Stimulated activated CD4-positive, alpha-beta T cell treated with anti-CD3 and anti-CD28 coated beads, Interleukin-15, amount 100 ng/mL, for 1 hour (primary cell): ENCODE measurements at places on chromosomes 7 and 10.

DNA sequence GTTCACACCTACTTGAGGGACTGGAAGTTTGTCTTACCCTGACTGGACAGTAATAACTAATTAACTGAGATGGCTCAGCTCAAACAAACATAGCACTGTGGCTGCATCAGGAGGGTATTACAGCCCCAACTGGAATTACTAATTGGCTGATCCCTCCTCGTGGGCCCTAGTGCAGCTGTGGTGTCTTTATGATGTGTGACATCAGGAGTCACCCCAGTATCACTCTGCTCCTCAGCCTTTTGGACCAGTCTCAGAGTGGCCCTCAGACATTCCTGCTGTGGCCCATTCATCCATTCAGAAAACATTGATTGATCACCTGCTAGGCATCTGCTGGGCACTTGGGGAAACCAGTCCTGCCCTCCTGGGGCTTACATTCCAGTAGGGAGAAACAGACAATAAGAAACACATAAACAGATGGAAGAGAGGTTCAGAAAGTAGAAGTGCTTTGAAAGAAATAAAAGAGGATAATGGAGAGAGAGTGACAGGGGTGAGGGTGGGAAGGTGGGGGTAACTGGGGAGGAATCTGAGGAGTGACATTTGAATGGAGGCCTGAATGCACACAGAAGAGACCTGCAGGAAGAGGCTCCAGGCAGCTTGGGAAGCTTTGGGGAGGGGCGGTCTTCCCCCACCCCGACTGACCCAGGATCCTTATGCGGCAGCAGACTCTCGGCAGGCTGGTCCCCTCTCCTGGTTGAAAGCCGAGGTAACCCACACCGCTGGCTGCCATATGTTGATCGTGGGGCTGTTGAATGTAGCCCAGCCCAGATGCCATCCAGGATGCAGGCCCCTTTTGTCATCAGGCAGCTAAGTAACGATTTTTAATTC is 113.1 kb downstream of the C10orf105 start:
- DNase-seq, result no peak

DNA sequence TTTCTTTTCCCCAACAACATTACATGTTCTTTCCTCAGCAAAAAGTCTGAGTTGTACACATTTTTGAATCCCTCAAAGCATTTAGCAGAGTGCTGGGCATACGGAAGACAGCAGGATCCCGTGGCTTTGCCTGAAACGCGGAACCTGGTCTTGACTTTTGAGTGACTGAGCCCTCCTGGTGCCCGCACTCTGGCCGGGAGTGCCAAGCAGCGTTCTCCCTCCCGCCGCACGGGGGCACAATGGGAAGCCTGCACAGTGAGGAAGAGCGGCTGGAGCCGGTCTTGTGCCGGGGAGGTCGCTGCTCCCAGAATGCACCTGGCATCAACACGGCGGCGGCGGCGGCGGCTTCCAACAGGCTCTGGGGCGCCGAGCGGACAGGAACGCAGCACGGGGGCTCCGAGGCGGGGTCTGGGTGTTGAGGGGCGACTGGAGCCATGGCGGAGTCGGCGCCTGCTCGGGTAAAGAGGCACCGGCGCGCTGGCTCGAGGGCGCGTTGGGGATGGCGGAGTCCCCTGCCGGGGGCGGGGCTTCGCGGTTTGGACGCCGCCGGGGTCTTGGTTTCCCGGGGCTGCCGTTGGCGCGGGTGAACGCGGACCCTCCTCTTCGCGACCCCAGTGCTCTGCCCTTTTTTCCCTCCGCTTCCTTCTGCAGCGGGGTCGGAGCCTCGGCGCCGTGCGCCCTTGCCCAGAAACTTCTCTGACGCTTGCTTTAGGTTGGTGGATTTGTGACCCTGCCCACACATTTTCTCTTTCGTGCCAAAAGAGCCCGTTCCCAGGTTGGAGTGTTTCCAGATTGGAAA is at the start of gene ZNF212:
TSS of gene ZNF212 (plus strand) at position 307 of the 799 bp plus-strand sequence. CDS start at position 435, 128 bp downstream.
- peak; percentile 83 for DNase-seq

GRCh38 chr7:155922067-155922816 is 110.0 kb upstream of the SHH start:
- no peak for DNase-seq

GRCh38 chr7:156947120-156947843 is 2.2 kb upstream of the NOM1 start:
- no peak for DNase-seq

GRCh38 chr10:12214763-12215218 is 18.8 kb downstream of the CDC123 start:
- DNase-seq, result no peak

- no peak for DNase-seq
Observed at GRCh38 chr10:129580010-129580409, 113.0 kb downstream of the MGMT start.

DNA sequence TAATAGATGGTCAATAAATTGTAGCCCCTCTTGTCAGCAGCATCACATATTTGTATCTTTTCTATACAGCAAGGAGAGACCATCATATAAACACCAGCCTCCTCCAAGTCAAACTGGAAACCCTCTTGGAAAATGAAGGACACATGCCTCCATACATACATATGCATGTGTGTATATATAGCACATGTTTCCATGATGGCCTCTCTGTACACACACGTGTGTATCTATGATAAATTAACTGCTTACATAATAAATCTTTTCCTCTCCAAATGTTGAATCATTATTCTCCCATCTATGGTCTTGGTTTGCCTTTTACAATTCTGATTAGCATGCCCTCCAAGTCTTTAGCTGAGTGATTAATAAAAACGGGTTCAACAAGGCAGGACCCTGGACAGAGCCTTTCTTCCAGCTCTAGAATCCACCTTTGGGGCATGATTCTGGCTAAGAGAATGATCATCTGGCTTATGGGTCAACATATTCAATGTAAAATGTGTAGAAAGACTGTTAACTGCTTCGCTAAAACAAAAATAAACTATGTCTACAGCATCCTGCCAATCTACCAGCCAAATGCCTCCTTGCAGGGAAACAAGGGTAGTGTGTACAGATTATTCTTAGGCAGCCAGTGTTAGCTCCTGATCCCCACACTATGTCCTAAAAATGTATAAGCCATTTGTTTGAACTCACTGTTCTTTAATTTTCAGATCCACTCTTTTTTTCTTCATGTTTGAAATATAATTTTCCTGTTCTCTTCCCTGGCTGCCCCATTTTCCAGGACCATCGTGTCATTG is 70.0 kb downstream of the CRTAC1 start:
- no peak for DNase-seq

DNA sequence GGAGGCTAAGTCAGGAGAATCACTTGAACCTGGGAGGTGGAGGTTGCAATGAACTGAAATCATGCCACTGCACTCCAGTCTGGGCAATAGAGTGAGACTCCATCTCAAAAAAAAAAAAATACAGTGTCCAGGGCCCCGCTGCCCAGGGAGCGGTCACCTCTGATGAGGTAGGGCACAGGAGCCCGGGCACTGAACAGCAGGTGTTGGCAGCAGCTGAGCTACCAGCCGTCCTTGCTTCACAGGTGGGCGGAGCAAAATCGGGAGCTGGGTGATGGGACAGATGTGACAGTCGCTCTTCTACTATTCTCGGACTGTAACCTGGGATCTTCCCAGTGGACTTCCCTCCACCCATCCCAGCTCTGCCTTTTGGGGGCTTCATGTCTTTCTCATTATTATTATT is 49.4 kb downstream of the GTF2IRD1 start:
- no peak for DNase-seq

DNA sequence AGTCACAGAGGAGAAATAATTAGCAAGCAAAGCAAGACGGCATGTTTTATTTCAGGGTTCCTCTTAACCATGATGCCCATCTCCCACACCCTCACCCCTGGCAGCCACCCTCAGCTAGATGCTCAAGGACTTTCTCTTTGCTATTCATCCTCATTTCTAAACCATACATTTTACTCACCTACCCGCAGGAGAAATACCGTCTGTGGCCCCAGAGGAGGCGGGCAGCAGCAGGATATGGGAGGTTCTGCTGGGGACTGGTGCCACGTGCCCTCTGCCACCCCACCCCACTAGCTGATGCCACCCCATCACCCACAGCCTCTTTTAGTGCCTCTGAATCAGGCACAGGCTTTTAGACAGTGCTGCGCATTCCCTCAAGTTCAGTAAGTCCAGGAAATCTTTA is 168.7 kb upstream of the ITGB1 start:
- no peak for DNase-seq

- DNase-seq, result no peak
Observed at GRCh38 chr10:79123547-79123963, 54.8 kb downstream of the ZMIZ1 start.

DNA sequence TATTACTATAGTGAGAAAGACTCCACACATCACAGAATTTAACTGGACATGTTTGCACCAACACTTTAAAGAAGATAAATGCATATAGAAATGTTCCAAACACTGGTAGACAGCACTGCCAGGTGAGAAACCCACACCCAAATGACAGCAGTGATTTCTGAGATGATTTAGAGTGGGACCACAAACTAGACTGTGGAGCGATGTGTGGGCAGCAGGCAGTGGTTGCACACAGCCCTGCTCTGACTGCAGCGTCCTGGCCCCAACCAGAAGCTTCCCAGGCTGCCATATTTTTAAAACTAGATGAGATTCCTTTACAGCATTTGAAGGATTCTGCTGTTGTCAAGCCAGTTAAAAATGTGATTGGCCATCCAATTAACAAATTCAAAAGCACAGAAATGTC is 47.7 kb upstream of the COMMD3 start:
- DNase-seq, result no peak

- no peak for DNase-seq
Observed at GRCh38 chr7:24945899-24946298, 34.1 kb downstream of the OSBPL3 start.

GRCh38 chr7:18541181-18541870 is 45.8 kb downstream of the HDAC9 start:
- no peak for DNase-seq

GRCh38 chr7:29612596-29612995 is 49.0 kb downstream of the PRR15 start:
- no peak for DNase-seq

- no peak for DNase-seq
Observed at GRCh38 chr10:74746813-74747212, 79.6 kb upstream of the KAT6B start.

- DNase-seq, result no peak
Observed at GRCh38 chr7:84820481-84820880, 366.4 kb downstream of the SEMA3D start.

- no peak for DNase-seq
Observed at GRCh38 chr10:85043207-85043606, 714.8 kb downstream of the CCSER2 start.

DNA sequence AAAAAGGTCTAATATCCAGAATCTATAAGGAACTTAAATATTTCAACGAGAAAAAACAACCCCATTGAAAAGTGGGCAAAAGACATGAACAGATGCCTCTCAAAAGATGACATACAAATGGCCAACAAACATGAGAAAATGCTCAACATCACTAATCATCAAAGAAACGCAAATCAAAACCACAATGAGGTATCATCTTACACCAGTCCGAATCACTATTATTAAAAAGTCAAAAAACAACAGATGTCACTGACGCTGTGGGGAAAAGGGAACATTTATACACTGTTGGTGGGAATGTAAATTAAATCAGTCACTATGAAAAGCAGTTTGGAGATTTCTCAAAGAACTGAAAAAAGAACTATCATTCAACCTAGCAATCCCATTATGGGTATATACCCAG is 6.0 kb downstream of the VWDE start:
- DNase-seq, result no peak

DNA sequence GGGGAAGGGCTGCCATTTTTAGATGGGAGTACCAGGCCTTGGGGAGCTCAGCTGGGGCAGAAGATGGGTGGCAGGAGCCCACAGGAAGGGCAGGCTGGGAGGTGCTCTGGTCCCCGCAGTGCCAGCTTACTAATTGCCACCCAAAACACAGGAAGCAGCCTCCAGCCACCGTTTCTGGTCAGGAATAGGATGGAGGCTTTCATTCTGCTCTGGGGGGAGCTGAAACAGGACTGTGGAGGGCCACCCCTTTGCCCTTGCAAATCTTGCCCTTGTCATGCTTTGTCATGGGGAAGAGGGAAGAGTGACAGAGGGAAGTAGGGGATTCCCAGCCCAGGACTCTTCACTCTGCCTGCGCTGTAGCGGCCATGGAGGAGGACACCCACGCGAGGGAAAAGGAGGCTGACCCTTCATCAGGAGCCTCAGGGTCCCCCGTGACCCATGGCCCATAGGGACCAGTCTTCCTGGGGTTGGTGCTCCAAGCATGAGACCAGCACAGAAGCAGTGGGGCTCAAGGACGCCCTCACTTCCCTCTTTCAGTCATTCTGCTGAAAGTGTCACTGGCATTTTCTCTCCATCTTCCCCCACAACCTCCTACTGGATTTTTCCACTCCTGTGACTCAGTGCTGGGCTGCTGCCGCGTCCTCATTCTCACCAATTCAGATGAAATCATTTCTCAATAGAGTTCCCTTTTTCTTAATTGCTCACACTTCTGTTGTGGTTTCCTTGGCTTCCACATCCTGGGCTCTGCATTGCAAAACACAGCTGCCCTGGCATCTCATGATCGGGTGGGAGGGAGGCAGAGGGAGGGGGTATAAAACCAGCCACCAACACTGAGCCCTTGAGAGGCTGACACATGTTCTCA is 61.9 kb downstream of the MKI67 start:
- DNase-seq, result no peak

GRCh38 chr7:26183545-26184280 is 16.8 kb downstream of the HNRNPA2B1 start:
- DNase-seq, result no peak

DNA sequence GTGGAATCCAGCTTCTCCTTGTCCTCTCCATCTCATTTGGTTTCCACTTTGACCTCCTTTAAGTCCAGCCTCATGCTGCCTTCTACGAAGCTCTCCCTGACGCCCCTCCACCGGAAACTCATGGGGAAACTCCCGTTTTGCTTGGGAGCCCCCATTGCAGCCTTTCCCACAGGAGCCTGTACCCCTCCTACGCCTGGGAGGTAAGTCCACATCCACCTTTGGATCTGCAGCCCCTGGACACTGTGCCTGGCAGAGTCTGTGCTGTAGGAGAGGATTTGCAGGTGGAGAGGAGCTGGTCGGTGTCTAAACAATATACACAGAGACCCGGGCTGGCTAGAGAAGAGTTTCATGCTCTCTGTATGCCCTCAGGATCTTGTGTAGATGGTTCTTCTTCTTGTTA is 296.1 kb downstream of the GLRX3 start:
- DNase-seq, result no peak

- DNase-seq, result peak; percentile 66
Observed at GRCh38 chr10:72340510-72341261, 14.0 kb downstream of the DNAJB12 start.

DNA sequence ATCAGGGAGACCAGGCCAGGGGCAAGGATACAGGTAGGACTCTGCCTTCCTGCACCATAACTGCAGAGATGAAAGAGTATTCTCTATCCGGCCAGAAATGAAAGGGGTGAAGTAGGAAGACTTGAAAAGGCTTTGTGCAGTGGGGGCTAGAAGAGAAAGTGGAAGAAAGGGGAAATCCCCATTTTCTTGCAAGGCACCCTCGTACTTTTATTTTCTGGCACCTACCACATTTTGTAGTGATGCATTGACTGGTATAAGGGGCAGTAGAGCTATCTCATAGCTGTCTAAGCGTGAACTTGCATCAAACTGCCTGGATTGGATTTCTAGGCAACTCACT is 752 bp upstream of the CAMK2G start:
- no peak for DNase-seq
